ENCODE measurements at places on chromosomes 4 and X. TPM values are rescaled to one million over a fixed set of nuclear protein-coding genes. Genes with fewer than 3 reads are reported as not detected.

Gene GYPA
- not detected for total RNA-seq

Gene ZNF141
- 25.3 TPM for total RNA-seq

Gene CFAP99
- not detected for total RNA-seq

Gene HSD17B10
- total RNA-seq = 123 TPM

Gene ATP8A1
- 22.6 TPM for total RNA-seq

Gene CFI
- not detected for total RNA-seq

Gene EDA
- 2.5 TPM for total RNA-seq

Gene FATE1
- total RNA-seq = not detected

Gene HTN1
- total RNA-seq = not detected

Gene PCDH10
- not detected for total RNA-seq

Gene NOX1
- not detected for total RNA-seq

Gene CNOT6L
- total RNA-seq = 108 TPM

Gene MAGEA8
- not detected for total RNA-seq

Gene ALB
- not detected for total RNA-seq

Gene NEXMIF
- 0.49 TPM for total RNA-seq

Gene TMEM271
- not detected for total RNA-seq

Gene TRIM60
- not detected for total RNA-seq

Gene SCML1
- total RNA-seq = 0.93 TPM

Gene CAPN6
- not detected for total RNA-seq

Gene SLC7A11
- 3.7 TPM for total RNA-seq

Gene FSTL5
- not detected for total RNA-seq

Gene ITM2A
- total RNA-seq = 131 TPM

Gene RTL9
- not detected for total RNA-seq

Gene NPY1R
- total RNA-seq = not detected
